ENCODE measurements at places on chromosomes 3 and 15.

DNA sequence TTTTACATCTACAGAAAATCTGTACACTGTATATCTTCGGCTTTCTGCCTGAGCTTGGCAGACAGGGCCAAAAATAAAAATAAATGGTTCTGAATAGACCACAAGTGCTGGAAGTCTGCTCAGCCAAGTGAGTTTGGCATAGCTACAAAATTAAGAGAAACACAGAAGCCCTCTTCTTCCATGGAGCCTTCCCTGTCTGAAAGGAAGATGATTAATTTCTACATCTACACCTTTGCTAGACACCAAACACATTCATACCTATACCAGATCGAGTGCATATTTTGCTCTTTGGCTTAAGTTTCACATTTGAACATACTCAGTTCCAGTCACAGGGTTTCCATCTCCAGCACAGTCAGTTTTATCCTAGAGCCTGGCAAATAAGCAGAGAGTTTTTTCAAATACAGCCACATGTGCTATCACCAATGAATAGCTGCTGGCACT is 224.6 kb downstream of the GREM1 start:
- DNase-seq = no peak

DNA sequence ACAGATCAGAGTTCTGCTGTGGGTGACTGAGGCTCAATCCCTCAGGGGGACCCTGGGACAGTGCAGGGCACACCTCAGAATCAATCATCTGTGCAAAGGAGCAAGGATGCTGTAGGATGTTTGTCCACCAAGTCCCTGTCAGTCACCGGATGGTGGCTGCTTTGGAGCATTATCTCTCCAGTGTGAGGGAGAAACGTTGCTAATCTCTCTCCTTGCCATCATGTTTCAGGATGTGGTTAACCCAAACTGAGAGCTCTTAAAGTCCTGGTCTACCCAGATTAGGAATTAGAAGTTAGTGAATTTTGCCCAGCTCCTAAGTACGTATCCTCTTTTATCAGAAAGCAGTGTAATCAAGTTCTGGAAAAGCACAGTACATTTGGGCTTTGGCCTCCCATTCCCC is 26.2 kb upstream of the LRRC3B start:
- DNase-seq = no peak

GRCh38 chr15:81018197-81018596 is 17.5 kb downstream of the TLNRD1 start:
- DNase-seq = no peak

DNA sequence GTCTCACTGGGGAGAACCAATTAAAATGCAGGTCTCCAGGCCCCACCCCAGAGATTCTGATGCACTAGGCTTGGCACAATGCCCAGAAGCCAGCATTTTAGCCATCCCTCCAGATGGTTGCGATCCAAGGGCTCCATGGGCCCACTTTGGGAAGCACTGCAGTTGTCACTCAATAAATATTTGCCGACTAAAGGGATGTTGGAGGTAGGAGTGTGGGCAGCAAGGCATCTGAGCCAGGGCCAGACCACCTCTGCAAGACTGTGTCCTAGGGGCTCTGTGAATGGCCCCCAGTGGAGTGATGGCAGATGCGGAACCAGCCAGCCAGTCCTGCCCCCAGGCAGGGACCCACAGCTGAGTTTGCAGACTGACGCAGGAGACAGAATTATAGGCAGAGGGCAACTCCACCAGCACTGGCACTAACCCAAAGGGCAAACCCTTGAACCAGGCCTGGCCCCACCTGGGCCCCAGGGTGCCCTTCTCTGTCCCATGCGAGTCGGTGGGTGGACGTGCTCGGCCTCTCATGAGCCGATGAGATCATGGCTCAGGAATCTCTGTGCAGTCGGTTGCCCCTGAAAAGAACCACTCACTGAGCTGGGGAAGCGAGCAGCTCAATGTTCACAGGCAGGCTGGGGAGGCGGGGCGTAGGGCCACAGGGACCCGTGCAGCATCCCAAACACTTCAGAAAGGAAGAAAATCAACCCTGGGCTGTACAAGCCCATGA is 49.7 kb downstream of the SEMA5B start:
- peak; percentile 61 for DNase-seq

DNA sequence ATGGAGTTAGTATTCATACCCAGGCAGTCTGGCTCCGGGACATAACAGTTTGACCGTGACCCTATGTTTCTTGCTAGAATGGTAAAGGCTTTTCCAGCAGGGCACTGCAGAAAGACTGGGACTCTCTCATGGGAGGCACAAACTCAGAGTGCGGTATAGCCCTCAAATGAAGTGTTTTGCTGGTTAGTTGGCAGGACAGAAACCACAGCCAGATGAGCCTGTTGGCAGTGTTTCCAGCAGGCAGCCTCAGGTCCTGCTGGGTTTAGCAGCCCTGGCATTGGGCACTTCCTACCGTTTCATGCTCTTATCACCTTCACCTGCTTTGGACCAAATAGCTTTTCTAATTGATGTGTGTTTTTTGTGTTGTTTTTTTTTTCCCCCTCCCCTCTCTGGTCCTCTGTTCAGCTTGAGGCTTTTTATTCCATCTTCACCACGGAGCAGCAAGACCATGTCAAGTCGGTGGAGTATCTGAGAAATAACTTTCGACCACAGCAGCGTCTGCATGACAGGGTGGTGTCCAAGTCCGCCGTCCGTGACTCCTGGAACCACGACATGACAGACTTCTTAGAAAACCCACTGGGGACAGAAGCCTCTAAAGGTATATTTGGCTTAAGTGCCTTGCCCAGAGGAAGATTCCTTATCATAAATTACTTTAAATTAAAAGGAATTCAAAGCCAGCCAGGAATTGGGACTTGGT is 205.6 kb downstream of the FEZF2 start:
- DNase-seq = no peak

DNA sequence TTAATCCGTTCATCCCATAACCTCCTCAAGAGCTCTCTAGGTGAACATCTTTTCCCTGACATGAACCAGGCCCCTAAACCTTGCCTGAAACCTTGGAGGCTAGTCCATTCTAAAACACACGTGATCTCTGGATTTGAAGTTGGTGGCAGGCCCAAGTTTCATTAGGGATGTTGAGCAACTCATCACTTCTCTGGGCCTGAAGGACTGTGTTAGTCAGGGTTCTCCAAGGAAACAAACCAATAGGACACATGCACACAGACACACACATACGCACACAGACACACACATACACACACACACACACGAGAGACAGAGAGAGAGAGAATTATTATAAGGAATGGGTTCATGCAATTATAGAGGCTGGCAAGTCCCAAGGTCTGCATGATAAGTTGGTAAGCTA is 31.9 kb downstream of the ACAN start:
- DNase-seq = no peak

GRCh38 chr15:89835176-89835564 is 20.5 kb upstream of the ANPEP start:
- DNase-seq = no peak

- DNase-seq = no peak
Measured at GRCh38 chr3:13507570-13508339, 27.6 kb downstream of the HDAC11 start.

DNA sequence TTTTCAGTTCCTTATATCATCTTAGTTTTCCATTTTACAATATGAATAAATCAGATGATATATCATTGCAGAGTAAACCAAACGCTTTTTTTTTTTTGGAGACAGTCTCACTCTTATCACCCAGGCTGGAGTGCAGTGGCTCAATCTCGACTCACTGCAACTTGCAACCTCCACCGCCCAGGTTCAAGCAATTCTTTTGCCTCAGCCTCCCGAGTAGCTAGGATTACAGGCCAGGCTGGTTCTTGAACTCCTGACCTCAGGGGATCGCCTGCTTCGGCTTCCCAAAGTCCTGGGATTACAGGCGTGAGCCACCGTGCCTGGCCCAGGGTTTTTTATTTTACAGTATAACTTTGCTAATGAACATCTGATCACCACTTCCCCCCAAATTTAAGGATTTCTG is 5.9 kb upstream of the EBLN2 start:
- no peak for DNase-seq

Measured in left renal pelvis (tissue), 4 donors.